ENCODE measurements at places on chromosomes 13 and 19.
A peak's percentile ranks its signal among the peaks of the same experiment; 100 is the strongest.

- DNase-seq, result no peak
Observed at GRCh38 chr19:1417145-1417544, 9.8 kb downstream of the DAZAP1 start.

DNA sequence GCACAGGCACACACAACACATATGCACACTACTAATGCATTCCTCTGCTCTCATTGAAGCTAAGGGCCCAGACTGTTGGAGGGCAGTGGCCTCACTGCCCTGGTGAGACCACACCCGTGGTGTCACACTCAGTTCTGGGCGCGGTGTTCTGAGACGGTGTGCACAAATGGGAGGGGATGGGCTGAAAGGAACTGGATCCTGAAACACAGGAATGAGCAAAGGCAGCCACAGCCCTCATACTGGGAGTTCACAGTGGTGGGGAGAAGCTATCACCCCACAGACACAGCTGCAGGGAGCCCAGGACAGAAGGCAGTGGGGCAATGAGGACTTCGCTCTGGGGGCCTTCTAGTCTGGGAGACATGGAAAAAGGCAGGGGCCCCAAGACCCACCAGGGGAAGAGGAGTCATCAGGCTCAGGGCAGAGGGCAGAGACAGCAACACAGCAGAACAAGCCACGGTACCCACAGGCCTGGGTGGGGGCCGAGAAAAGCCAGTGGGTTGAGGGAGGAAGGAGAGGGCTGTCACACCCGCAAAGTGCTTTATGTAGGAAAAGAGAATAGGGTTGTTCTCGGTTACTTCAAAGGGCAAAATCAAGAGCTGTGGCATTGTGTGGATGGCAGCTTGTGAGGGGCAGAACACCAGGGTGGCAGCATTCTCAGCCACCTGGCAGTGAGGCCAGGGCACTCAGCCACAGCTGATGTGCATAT is 75.4 kb upstream of the GPR183 start:
- no peak for DNase-seq

DNA sequence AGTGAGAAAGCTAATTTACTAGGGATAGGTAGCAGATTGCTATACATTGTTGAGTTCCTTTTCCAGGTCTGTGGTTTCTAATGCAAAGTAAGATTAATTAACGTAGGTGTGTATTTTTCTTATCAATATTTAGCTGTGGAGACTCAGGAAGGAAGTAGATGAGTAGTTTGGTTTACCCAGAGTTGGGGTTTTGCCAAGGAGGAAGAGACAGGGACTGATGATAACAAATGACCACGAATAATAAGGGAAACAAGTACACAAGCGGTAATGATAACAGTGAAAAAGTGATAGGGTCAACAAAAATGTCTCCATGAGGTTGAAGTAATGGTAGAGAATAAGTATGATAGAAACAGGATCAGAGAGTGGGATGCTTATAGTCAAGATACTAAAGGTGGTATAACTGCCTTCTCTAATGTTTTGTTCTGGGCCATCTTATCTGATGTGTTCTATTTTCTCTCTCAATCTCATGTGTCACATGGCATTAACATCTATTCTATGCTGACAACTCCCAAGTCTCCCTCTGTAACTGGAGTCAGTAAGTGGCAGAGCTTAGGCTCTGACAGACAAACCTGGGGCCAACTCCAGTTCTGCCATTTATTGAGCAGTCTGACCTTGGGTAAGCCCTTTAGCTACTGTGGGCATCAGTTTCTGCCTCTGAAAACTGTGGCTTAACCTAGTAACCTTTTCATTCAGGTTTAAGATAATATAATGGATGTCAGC is 8.8 kb downstream of the OBI1 start:
- DNase-seq, result no peak

- no peak for DNase-seq
Observed at GRCh38 chr13:22080832-22081231, 410.0 kb downstream of the FGF9 start.

DNA sequence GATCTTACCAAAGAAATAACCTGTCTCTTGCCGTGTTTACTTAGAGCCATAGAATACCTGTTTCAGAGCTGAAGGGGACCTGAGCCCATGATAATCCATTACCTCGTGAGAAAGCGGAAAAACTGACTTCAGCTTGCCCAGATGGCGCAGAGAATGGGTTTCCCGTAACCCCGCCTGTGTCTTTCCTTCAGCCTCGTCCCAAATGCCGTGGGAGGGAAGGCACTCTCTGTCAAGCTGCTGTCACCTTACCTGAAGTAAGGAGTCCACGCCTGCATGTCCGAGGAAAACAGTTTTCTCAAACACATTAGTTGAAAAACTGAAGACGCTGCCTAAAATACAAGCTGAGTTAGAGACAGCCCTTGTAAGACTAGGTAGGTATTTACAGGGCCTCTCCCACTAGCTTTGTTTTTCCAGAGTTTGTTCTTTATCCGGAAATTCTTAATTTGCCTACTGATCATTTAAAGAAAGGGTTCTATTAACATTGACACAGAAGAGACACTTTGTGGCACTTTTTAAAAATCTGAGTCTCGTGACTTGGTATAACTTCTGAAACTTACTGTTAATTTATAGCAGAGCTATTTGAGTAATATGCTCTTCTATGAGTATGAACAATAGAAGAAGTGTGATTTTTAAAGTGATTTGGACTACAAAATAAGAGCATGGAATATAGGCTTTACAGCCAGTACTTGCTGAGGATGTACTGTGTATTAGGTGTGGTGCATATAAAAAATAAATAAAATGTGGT is 1.3 kb upstream of the INTS6 start:
- DNase-seq, result peak; percentile 12

DNA sequence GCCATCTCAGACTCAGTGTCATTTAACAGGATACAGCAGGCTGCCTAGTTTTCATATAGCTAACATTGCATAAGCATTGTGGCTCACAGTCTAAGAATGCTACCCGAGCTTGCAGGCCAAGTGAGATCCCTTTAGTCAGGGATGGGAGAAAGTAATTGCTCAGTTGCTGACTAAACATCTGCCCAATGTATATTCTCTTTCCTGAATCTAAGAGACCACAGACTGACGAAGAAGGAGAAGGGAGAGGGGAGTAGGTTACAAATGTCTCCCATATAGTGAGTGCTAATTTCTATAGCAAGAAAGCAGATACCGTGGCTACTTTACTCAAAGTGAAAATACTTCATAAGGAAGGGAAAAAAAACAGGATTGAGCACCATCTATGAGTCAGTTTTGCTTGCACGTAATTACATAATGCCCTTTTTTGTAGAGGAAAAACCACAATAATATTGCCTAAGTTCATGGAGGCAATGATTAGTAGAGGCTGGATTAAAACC is 453.9 kb downstream of the COG6 start:
- DNase-seq, result peak; percentile 35

GRCh38 chr13:77692746-77693448 is 4.6 kb upstream of the SLAIN1 start:
- DNase-seq, result no peak

DNA sequence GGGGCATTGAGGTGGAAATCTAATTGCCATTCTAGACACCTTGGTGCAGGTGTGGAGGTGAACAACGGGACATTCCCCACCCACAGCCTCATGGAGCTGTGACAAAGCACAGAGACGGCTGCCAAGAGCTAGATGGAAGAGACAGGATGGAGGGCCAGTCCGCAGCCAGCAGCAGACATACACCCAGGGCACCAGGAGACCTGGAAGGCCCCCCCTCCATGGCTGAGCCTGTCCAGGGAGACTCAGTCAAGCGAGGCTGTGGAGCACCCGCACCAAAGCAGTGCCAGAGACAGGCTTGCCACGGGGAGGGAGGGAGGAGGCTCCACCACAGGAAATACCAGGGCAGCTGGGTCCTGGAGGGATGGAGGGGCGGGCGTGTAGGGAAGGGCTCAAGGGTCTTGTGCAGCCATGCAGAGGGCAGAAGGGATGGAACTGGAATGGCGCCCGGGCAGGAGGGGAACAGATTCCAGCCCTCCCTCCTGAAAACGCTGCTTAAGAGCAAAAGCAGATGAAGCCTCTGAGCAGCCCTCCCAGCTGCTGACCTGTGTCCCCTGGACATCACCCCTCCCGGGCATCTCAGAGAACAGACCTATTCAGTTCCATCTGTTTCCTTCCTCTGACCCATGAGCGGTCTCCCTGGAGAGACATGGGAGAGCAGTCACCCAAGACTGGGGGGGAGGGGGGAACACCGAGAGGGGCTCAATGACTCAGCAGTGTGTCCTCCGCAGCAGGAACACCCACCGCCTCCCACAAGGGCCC is 14.4 kb downstream of the EPS15L1 start:
- DNase-seq, result no peak

GRCh38 chr19:508204-509150 is 1.2 kb downstream of the TPGS1 start:
- DNase-seq, result no peak

DNA sequence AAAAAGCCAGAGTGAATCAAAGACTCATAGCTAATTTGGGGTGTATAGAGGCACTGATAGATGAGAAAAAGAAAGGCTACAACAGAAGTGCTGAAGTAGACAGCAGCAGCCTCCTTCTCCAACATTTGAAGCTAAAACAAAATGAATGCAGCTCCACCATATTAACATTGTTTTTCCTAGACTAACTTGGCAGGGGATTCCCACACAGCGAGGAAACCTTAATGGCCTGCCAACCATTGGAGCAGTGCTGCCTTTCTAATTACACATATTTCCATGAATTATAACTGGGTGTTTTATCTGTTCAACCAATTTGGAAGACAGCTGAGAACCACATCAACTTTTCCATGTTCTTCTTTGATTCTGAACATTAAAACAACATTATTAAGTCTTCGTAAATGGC is 478.6 kb downstream of the LIG4 start:
- no peak for DNase-seq

DNA sequence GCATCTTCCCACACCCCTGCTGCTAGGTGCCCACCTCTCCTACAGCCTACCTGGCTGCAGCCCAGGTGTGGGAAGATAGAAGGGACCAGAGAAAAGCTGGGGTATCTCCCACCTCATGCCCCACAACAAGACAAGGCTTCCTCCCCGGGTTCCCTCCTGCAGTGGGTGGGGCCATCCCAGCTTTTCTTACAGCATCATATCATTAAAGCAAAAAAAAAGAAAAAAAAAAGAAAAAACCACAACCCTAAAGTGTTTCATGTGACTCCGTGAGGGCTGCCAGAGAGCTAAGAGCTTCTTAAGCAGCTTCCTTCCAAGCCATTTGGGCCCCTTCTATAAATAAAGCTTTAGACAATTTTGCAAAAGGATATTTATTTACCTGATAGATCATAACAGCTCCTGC is 455.4 kb upstream of the TSHZ3 start:
- DNase-seq, result no peak

DNA sequence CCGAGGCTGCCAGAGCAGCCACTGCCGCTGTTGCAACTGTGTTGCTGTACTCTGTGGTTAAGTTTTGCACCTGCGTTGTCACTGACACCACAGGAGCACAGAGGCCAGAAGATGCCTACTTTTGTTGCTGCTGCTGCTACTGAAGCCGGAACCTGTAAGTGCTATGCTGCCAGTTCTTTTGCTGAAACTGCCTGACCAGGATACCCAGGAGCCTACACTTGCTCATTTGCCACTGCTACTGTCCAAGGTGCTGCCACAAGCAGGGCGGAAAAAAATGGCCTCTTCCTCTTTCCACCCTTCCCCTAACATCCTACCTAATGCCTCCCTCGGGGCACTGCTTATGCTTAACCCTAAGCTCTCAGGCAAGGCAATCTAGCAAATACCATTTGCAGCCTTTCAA is 29.0 kb upstream of the NBEA start:
- no peak for DNase-seq

GRCh38 chr19:46759206-46759605 is 13.0 kb upstream of the STRN4 start:
- no peak for DNase-seq

DNA sequence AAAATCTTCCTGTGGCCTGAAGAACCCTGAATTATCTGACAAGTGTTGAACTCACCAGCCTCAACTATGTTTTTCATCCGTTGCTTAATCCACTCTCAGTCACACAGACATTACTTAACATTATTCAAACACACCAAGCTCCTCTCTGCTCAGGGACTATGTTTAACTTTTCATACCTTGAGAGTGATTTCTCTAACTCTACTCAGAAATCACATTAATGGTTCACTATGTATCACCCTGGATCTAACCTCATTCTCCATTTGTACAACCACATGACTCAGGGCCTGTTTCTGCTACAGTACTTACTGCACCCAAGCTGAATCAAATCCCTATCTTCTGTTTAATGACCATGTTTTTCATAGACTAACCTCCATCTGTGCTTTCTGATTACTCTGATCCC is 553.7 kb upstream of the PRR20A start:
- no peak for DNase-seq

DNA sequence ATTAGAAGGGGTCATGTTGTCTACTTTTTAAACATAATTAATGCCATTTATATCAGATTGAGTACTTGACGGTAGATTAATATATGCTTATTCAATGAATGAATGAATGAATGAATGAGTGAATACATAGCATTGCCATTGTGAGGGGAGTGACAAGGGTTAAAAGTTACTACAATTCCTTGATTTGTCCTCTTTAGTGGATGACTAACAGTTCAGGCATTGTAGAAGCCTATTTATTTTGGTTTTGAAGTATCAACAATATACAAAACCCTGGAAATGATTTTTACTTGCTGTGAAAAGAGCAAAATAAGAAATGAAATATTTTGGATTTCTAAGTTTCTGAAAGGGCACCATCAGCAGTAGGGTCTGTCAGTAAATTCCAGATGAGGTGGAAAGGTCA is 122.7 kb downstream of the CYSLTR2 start:
- DNase-seq, result no peak

GRCh38 chr19:34851277-34851804 is 75.4 kb upstream of the ZNF30 start:
- no peak for DNase-seq

- no peak for DNase-seq
Observed at GRCh38 chr19:35704218-35704617, at the start of gene ZBTB32. ZBTB32 (plus strand) TSS chr19:35704558; CDS start chr19:35714627, 10,069 bp downstream.

All from stimulated activated CD4-positive, alpha-beta T cell treated with anti-CD3 and anti-CD28 coated beads, Interleukin-12 subunit alpha, Interleukin-12 subunit beta, amount 100 ng/mL, for 48 hours (primary cell).